Fibroblast of villous mesenchyme (primary cell): ENCODE measurements at places on chromosomes 5 and 9.

DNA sequence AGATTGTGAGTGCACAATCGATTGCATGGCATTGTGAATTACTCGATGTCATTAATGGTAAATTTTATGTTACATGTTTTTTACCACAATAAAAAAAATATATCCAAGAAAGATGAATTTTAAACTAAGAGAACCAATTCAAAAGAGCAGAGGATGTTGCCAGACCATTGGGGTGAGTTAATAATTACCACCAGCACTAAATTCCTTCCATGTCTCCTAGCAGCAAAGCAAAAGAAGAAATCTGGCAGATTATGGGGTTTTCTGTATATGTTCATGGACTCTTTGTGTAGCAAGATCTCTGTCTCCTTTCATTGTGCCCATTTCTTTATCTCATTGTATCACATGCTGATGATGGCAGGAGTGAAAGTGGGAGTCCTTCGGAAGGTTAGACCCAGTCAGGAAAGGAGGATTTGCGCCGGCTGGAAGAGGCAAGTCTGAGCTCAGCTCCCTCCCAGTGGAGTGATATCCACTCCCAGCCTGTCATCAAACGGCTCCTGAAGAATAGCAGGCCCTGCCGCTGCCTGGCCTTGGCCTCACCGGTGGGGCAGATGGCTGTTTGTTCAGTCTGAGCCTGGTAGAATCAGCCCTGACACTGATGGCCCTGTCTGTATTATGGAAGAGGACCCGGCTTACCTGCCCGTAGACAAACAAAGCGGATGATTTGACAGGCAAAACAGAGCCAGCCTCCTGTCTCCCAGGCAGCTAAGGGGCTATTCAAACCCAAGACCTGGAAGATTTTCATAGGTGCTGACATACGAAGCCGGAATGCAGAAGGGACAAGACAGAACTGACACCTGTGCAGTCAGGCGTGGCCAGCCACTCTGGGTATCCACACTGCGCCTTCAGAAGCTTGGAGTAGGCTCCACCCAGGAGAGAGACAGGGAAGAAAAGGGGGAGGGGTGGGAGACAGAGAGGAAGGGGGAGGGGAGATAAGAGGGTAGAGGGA is 21.9 kb upstream of the FOXE1 start:
- no peak for DNase-seq

DNA sequence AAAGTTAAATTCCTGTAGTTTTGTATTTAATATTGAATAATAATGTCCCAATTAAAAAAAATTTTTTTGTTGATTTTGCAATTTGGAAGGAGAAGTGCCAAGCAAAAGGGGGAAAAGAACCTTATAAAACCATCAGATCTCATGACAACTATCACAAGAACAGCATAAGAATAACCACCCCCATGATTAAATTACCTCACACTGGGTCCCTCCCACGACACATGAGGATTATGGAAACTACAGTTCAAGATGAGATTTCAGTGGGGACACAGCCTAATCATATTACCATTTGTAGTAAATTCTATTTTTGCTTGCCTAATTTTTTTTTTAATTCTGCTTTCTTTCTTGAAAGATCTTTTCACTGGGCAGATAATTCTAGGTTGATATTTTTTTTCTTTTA is 33.4 kb upstream of the FCHO2 start:
- no peak for DNase-seq

DNA sequence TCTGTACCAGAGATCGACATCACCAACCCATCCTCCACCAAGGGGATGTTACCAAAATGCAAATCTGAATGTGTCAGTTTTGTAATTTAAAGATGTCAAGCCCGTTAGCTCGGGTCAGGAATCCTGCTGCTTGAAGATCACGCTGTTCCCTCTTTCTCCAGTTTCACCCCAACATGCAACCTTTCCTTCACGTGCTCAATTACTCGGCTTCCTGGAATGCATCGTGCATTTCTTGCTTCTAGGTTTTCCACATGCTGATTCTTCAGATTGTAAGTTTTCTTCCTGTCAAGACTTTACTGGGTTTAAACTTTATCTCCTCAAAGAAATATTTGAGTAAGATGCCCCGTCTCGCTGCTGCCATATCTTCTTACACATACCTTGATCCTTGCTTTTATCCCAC is 209.5 kb upstream of the SNX2 start:
- no peak for DNase-seq

GRCh38 chr9:137318602-137319001 is 16.5 kb upstream of the NRARP start:
- DNase-seq = no peak

GRCh38 chr5:180332051-180332517 is 21.1 kb downstream of the GFPT2 start:
- DNase-seq = no peak

DNA sequence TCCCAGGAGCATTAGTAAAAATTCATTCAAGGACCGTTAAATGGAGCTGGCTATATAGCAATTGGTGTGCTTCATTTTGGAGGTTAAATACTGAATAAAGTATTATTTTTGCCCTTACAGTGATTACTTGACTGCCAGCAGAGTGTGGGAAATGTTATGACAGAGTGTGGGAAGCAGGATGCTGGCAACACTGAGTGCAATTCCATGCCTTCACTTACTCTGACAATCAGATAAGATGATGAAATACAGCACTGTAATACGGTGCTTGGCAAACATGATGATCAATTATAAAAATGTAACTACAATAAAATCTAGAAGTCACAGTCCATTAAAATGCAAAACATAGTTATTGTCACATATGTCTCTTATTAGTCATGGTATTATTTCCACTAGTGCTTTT is 651.3 kb downstream of the PTPRD start:
- no peak for DNase-seq

DNA sequence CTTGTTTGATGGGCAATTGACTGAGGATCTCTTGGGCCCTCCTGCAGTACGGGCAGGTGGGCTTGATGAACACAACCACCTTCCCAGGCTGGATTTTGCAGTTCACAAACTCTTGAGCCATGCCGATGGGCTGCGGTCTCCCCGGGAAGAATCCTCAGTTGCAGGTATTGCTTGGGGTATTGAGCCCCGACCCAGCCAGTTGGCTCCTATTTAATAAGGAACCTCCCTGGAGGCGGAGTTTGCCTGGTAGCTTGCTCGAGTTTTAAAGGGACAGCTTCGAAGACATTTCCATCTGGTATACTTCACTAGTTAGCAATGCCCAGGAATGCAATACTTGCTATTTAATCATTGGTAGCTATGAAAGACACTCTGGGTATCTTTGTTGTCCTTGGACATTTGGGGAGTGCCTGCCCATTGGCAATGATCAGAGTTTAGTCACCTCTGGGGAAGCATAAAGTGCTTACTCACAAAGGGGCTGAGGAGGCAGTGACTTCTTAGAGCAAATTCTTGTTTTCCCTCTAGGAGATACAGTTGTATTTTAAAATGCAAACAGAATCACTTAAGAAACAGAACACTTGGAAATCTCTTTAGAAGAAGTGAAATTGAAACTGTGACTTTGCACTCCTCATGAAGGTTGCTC is at the start of gene GLRX:
TSS of gene GLRX (minus strand) at position 185 of the 640 bp plus-strand sequence. CDS start at position 121, 64 bp downstream.
- DNase-seq = peak; percentile 88

DNA sequence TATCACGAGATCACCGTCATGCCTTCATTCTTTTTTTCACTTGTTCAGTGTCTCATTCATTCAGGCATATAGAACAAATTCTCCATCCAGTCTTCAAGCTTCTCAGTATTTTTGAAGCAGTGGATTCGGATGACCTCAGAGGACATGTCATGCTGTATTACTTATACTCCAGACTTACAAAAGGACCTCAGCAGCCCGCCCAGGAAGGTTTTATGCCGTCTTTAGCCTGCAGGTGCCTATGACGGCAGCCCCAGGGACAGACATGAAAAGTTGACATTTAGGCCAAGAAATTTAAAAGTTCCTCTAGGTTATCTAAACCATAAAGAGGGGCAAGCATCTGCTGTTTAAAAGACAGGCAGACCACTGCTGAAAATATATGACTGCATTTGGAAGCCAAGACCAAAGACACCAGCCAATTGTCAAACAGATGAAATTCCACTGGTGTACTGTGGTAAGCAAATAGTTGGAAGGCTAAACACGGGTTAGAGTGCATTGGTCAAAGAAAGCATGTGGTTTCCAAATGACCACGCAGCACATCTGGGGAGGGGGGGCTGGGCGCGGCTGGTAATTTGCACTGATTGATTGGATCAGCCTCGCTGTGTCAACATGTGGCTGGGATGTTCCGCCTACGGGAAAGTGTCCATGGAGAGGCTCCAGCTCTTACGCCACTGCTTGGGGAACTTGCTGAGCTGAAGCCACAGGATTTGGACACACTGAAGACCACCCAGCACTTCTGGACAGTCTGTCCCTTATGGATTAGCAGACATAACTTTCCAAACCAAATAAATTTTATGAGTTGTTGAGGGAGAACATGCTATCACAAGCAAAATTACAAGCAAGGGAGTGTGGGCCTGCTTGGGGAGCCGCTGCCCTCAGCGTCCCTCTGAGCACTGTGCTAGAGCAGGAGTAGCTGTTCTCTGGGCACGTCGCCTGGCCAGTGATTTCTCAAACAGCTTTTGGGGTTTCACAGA is 173.6 kb downstream of the FANCC start:
- DNase-seq = peak; percentile 100

- peak; percentile 68 for DNase-seq
Observed at GRCh38 chr5:131758520-131758900, 38.3 kb downstream of the FNIP1 start.

DNA sequence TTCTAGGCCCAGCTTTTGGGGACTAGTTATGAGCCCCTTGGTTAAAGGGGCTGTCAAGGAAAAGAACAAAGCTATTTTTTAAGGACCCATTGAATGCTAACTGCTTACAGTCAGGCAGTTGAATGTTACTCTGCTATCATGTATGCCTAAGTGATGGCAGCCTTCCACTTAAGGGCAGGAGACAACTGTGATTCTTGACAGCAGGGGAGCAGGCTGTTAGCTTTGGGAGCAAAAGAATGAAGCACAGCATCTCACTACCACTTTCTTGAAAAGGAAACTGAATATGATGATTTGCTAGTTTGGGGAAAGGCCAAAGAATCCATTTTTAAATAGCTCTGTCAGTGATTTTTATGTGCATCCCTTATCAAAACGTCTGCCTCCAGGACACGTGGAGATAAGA is 221.6 kb downstream of the SH3GL2 start:
- DNase-seq = no peak

DNA sequence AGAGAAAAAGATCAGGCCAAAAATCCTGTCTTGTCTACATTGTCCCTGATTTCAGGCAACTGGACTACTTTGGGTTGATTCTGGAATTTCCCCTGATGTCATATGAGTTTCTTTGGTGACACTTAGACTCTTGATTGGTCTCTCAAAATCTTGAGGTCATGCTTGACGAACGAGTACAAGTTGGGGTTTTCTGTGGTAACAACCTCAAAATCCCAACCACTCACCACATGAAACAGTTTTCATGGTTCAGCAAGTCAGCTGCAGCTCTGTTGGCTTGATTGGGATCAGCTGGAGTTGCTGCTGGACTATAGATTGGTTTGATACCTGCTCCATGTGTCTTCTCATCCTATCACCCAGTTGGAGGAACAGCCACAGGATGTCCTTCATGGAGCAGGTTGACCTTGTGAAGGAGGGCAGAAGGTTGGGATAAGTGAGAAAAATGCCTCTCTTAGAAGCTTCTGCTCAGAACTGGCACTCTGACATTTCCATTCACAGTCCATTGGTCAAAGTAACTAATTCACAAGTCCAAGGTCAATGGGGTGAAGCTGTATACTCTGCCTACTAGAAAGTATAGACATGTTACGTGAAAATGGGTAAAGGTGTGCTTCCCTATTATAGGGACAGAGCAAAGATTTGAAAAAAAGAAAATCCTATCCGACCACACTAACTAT is 284.5 kb downstream of the SH3GL2 start:
- no peak for DNase-seq

GRCh38 chr9:93697352-93698139 is 121.2 kb downstream of the PHF2 start:
- no peak for DNase-seq

DNA sequence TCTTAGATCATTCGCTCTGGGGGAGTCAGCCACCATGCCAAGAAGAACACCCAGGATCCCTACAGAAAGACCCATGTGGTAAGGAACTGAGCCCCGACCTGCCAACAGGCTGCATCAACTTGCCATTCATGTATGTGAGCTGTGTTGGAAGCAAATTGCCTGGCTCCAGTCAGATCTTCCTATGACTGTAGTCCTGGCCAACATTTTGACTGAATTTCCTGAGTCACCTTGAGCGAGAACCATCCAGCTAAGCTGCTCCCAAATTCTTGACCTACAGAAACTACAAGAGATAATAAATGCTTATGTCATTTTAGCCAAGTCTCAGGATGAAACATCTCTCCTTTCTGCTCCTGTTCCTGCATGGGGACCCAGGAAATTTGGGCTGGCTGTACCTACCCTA is 40.0 kb upstream of the SLC44A1 start:
- DNase-seq = no peak

GRCh38 chr5:23208959-23209431 is 298.4 kb upstream of the PRDM9 start:
- peak; percentile 0 for DNase-seq

GRCh38 chr5:79062436-79062835 is 7.0 kb downstream of the DMGDH start:
- DNase-seq = no peak

- no peak for DNase-seq
Observed at GRCh38 chr9:10700915-10701314, 88.1 kb upstream of the PTPRD start.

GRCh38 chr9:77449240-77450084 is 198.7 kb downstream of the GNA14 start:
- DNase-seq = no peak

- DNase-seq = peak; percentile 61
Observed at GRCh38 chr9:82606492-82607382, 456.2 kb downstream of the RASEF start.

DNA sequence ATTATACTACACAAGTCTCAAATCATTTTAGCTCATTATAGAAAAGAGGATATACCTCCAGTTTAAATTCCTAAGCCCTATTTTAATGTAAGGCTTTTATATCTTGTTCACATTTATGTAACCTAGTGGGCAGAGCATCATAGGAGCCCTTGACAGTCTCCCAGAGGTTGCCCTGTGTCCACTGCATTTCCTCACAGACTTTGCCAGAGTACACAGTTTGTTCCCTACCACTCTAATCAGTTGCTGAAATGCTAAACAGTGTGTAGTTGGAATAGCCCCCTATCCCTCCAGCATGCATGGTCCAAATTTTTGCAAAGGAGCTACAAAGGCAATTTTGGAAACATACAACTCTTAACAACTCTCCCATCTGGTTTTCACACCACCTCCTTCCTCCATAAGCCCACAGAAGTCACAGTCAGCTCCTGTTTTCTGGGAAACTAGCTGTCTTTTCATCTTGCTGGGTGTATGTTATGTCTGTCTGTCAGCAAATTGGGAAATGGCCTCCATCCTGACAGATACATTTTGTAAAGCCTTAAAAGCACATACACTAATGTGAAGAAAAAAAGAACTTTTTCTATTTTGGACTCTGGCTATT is 212.2 kb downstream of the DENND1A start:
- DNase-seq = no peak

- DNase-seq = peak; percentile 31
Observed at GRCh38 chr9:4138781-4139180, 161.1 kb downstream of the GLIS3 start.

GRCh38 chr5:10498350-10498749 is 56.7 kb downstream of the ROPN1L start:
- no peak for DNase-seq
